CD4-positive, CD25-positive, alpha-beta regulatory T cell (primary cell): ENCODE measurements at places on chromosomes 3 and 15.

- no peak for DNase-seq
Observed at GRCh38 chr3:184593220-184593927, 31.8 kb downstream of the EPHB3 start.

GRCh38 chr15:80832686-80833085 lies 53.5 kb downstream of the CEMIP start:
- no peak for DNase-seq

DNA sequence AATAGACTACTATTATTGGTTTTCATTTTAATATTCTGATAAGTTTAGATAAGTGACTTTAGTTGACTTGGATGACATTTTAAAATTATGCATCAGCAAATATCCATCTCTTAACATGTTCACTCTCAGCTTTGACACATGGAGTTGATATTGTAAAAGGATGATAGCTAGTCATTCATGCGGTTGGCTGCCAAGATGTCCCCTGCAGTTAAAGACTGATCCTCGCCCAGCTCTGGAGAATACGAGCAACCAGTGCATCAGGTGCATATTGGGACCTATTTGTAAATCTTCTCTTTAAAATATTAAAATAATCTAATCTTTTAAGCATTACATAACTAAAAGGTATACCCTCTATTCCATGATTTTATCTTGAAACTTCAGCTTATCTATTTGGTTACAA lies 41.9 kb downstream of the EPHB1 start:
- DNase-seq = no peak

- DNase-seq = no peak
Observed at GRCh38 chr15:100078511-100079220, 263.1 kb downstream of the ADAMTS17 start.

GRCh38 chr3:38644662-38645053 lies 4.8 kb downstream of the SCN5A start:
- no peak for DNase-seq

DNA sequence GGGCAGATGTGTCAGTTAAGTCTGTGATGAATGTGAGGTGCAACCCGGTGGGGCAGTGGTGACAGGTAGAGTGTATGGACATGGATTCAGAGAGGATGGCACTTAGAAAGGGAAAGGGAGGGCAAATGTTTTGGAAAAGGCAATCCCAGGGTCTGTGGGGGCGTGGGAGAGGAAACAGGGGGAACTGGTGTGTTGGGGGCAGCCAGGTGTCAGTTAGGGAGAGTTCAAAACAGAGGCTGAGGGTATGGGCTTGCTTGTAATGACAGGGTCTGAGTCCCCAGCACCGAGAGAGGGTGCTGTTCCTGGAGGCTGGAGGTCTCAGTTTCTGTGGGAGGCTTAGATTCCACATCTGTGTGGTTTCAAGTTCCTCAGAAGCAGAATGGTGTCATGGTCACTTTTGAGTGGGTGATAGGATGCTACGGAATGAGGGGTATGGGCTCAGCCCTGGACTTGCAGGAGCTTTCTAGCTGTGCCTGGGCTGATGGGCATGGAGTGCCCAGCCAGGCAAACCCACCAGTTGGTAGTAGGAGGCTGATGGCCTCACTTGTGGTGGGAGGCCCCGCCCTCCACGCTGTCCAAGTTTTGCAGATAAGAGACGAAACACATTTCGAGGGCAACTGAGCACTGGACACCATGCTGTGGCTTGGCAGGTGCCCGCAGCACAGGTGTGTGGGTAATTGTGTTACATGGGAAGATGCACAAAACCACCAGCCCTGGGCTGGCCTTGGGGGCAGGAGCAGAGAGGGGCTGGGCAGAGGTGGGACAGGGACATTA lies 209.4 kb downstream of the RPLP1 start:
- no peak for DNase-seq

GRCh38 chr3:32278714-32279113 lies 40.2 kb downstream of the CMTM8 start:
- no peak for DNase-seq

GRCh38 chr3:40770061-40770460 lies 245.3 kb downstream of the ZNF621 start:
- DNase-seq = no peak

GRCh38 chr3:129507181-129507831 lies 21.1 kb upstream of the RHO start:
- DNase-seq = no peak

GRCh38 chr3:123930445-123930844 lies 30.6 kb downstream of the CCDC14 start:
- no peak for DNase-seq

- DNase-seq = no peak
Observed at GRCh38 chr3:117485841-117486240, 776.3 kb downstream of the TUSC7 start.

- DNase-seq = no peak
Observed at GRCh38 chr3:156433910-156434309, 121.0 kb downstream of the SSR3 start.

DNA sequence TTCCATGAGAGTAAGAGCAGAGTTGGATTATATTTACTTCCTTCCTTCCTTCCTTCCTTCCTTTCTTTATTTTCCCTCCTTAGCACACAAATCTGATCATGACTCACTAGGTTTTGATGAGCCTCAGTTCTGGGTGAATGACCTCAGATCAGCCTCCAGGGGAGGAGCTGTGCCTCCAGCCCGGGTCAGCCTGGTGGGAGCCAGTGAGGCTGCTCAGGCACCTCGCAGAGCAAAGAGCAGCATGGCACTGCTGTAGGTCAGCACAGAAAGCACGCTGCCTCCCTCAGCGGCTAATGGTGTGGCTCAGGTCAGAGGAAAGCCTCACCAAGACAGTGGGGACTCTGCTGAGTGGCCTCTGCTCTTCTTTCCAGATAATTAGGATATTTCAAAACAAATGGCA lies 108.5 kb downstream of the SYNPR start:
- DNase-seq = no peak

DNA sequence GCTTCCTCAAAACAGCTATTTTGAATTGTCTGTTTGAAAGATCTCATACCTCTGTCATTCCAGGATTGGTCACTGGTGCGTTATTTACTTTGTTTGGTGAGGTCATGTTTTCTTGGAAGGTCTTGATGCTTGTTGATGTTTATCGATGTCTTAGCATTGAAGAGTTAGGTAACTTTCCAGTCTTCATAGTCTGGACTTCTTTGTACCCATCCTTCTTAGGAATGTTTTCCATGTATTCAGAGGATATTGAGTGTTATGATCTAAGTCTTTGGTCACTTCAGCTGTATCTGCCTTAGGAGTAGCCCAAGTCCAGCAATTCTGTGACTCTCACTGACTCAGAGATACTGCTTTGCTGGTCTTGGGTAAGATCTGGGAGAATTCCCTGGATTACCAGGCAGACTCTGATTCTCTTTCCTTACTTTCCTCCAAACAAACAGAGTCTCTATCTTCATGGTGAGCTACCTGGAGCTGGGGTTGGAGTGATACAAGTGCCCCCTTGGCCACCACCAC lies 398.6 kb downstream of the ZIC4 start:
- no peak for DNase-seq

DNA sequence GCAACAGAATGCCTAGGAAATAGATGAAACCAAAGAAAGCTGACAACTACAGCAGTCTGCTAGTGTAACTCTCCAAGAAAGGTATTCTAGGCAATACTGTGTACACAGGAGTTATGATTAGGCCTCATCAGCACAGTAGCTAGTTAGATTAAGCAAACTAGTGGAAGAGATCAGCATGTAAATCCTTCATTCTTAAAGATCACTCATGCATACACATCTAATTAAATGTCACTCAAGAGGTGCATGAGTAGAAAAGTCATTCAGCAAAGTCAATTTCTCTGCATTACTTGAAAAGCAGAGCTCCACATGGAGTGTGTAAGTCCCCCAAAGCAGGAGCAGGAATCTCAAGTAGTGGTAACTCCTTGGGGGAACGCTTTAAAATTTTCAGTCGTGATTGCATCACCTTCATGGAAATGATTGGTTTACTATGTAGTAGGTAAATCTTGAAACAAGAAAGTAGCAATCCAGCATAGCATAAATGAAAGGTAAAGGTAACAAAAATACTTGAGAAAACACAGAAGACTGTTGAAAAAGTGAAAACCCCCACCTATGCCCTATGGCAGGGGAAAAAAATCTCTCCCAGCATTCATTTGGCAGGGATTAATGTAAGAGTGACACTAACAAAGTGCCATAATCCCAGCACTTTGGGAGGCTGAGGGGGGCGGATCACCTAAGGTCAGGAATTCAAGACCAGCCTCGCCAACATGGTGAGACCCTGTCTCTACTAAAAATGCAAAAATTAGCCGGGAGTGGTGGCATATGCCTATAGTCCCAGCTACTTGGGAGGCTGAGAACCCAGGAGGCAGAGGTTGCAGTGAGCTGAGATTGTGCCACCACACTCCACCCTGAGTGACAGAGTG lies 29.4 kb upstream of the PPIB start:
- no peak for DNase-seq

- no peak for DNase-seq
Observed at GRCh38 chr15:71334873-71335272, 219.6 kb downstream of the THSD4 start.

GRCh38 chr15:56906766-56907165 lies 11.7 kb upstream of the TCF12 start:
- DNase-seq = peak; percentile 13

DNA sequence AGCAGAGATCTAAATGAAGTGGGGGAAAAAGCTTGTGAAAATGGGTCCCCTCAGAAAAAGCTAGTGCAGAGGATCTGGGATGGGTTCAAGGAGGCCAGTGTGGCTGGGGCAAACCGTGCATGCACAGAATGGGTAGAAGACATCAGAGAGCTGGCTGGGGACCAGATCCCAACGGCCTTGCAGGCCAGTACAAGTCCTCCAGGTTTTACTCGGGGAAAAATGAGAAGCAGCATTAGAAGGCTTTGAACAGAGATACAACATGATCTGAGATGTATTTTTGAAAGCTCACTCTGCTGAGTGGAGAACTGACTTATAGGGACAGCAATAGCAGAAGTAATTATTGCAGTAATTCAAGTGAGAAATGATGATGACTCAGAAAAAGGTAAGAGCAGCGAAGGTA lies 114.5 kb downstream of the HERC1 start:
- no peak for DNase-seq

GRCh38 chr15:92059036-92059970 lies 205.8 kb downstream of the SLCO3A1 start:
- DNase-seq = no peak

GRCh38 chr15:45549541-45550220 lies 27.1 kb upstream of the SLC30A4 start:
- no peak for DNase-seq

DNA sequence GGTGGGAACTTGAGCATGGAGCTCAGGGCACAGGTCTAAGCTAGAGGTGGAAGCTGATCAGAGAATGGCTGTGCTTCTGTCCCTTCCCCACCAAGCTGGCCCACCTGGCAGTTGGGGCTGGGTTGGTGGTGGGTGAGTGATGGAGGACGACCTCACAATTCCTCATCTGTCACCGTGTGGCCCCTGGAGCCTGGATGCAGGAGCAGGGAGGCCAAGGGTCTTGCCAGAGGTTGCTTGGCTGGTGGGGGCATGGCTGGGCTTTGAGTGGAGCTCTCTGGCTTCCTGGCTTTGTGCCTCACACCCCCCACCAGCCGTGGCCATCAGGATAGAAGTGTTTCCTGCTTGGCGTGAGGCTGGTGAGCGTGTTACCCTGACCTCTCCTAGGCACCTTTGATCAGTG lies 36.0 kb downstream of the FBLN2 start:
- DNase-seq = no peak

DNA sequence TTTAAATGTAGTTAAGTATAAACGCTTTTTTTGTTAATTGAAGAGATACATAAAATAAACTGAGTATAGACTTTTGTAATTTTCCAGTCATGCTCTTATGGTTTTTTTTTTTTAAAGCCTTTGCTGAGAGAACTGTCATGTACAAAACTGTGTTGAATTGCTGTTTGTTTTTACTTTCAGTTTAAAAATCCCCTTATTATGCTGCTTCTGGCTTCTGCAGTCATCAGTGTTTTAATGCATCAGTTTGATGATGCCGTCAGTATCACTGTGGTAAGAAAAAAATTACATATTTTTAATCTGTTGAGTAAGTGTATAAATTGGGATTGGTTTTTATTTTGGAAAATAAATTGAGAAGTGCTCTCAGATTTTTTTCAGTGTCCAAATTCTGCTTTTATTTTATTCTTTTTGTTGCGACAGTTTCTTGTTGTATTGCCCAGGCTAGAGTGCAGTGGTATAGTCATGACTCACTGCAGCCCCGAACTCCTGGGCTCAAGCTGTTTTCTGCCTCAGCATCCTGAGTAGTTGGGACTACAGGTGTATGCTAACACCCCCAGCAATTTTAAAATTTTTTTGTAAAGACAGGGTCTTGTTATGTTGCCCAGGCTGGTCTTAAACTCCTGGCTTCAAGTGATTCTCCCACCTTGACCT lies 40.7 kb downstream of the ATP2C1 start:
- DNase-seq = no peak

GRCh38 chr15:38665586-38666305 lies 101.1 kb upstream of the RASGRP1 start:
- no peak for DNase-seq

- DNase-seq = no peak
Observed at GRCh38 chr3:31213869-31214486, 318.7 kb upstream of the STT3B start.
